ENCODE measurements at places on chromosomes 7 and 10.

- no peak for DNase-seq
Observed at GRCh38 chr7:44216019-44216418, 15.2 kb downstream of the YKT6 start.

DNA sequence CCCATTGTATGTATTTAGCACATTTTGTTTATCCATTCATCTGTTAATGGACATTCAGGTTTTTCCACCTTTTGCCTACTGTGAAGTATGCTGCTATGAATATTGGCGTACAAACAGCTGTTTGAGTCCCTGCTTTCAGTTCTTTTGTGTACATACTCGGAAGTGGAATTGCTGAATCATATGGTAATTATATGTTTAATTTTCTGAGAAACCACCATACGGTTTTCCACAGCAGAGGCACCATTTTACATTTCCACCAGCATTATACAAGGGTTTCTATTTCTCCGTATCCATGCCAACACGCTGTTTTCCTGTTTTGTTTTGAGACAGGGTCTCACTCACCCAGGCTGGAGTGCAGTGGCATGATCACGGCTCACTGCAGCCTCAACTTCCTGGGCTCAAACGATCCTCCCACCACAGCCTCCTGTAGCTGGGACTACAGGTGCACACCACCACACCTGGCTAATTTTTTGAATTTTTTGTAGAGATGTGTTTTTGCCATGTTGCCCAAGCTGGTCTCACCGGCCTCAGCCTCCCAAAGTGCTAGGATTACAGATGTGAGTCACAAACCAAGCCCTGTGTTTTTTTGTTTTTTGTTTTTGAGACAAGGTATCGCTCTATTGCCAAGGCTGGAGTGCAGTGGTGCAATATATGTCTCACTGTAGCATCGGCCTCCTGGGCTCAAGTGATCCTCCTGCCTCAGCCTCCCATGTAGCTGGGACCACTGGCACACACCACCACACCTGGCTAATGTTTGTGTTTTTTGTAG, 22.1 kb upstream of the FBXW4 start:
- no peak for DNase-seq

DNA sequence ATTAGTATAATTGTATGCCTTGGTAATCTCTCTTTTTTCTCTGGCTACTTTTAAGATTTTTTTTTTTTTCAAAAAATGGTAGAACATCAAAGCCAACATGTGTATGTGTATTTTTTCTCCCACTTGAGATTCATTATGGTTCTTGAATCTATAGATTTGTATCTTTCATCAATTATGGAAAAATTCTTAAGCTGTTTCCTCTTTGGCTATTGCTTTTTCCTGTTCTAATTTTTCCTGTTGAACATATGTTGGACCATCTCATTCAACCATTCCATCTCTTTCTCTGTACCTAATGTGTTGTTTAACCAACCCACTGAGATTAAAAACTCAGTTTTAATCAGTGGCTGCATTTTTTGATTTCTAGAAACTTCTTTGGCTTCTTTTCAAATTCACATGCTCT, 107.2 kb downstream of the HECTD2 start:
- DNase-seq, result no peak

DNA sequence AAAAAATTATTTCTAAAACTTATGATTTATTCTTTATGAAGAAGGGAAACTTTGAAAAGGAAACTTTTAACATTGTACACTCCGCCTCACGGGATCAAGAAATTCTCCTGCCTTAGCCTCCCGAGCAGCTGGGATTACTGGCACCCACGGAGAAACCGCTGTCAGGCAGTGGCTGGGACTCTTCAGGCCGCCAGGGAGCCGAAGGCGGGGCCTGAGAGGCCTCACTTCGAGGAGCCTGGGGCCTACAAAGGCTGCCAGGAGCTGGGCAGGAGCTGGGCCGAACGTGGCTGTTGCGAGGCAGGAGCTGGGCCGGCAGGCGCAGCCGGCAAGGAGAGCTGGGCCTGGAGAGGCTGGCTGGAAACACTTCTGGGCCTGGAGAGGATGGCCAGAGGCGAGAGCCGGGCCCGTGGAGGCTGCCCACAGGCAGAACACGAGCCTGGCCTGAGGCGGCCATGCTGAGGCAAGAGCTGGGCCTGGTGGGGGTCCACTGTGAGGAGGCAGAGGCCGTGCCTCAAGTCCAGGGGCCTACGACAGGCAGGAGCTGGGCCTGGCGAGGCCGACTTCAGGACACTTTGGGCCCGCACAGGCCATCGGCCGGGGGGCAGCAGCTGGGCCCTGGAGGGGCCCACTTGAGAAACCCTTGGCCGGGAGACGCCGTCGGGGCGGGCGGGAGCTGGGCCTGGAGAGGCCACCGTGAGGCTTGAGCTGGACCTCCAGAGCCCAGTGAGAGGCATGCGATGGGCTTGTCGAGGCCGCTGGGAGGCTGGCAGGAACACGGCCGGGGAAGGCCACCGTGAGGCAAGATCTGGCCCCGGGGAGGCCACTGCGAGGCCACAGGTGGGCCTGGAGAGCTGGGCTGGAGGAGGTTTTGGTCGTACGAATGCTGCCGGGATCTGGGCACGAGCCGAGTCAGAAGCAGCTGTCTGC, 23.7 kb downstream of the MDH2 start:
- no peak for DNase-seq

GRCh38 chr10:42887734-42888503, 105.3 kb downstream of the BMS1 start:
- no peak for DNase-seq

GRCh38 chr7:38870147-38870546, 38.8 kb downstream of the VPS41 start:
- no peak for DNase-seq

- no peak for DNase-seq
Observed at GRCh38 chr7:80182630-80183276, 48.1 kb downstream of the GNAI1 start.

- no peak for DNase-seq
Observed at GRCh38 chr10:128050936-128051335, 75.3 kb downstream of the MKI67 start.

Data from left hindlimb (tissue), 1 donor.